ENCODE measurements at places on chromosomes 1 and 21.

GRCh38 chr1:87495870-87496269 is 167.2 kb downstream of the LMO4 start:
- no peak for DNase-seq

- peak; percentile 24 for DNase-seq
Observed at GRCh38 chr1:93448983-93449804, 1.3 kb downstream of the FNBP1L start.

- no peak for DNase-seq
Observed at GRCh38 chr1:155307247-155307740, 1.4 kb upstream of the FDPS start.

- no peak for DNase-seq
Observed at GRCh38 chr1:208256091-208256490, 11.9 kb upstream of the PLXNA2 start.

DNA sequence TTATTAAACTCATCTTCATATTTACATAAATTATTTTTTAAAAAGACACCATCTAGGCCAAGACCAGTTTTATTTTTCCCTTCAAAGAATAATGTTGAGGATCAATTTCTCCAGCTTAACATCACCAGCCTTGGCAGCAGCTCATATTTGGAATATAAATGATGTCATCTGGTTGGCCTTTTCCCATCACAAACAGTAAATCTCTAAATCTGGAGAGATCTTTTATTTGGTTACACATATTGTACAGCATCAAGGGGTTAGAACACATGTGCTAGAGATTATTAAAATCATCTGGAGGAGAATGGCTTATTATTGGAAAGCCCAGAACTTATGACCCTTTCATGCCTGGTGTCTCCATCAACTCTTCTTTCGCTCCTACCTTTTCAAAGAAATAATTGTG is 508.8 kb downstream of the PLPP3 start:
- peak; percentile 73 for DNase-seq

GRCh38 chr1:235567812-235568503 is 63.7 kb upstream of the B3GALNT2 start:
- DNase-seq, result no peak

DNA sequence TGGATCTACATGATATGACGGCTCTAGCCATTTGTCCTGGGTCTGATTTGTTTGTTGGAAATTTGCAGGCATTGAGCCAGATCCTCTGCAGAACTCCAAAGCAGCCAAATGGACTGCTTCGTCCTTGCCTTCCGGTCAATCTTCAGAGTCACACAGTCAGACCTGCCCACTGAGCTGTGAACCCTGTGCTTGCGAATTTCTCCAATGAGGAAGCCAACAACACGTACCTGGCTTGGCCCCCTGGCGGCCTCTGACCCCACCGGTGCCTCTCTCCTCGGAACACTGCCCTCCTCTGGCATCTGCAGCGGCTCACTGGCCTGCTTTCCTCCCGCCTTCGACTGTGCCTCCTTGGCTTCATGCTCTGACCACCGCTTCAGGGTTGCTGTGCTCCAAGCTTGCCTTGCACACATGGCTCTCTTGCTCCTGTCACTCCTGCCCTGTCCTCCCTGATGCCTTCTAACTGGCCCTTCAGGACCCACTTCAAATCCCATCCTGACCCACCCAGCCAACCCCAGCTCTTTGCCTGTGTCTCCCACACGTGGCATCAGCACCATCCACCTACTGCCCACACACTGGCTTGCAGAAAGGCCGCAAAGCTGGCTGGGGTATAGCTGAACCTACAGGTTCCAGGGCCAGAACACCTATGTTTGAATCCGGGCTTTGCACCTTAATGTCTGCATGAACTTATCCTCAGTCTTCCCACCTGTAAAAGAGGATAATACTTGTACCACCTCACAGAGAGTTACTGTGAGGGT is 128.2 kb downstream of the KCNN3 start:
- no peak for DNase-seq

- peak; percentile 32 for DNase-seq
Observed at GRCh38 chr1:154972517-154973343, 1.8 kb upstream of the CKS1B start.

DNA sequence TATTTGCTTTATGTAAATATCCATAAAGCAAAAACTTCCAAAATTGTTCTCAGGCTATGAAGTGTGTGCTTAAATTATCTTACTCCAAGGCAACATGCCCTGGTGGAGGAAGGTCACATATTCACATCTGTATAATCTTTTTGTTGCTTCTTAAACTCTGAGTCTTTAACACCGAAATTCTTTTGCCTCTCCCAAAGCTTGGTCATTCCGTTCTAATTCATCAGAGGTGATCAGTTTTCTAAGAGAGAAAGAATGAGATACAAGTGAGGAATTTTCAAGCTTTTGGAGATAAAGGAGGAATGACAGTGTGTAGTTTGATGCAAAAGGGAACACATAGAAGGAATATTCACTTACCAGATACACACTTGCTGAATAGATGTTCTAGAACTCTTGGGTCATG is 561.7 kb downstream of the LTN1 start:
- no peak for DNase-seq

DNA sequence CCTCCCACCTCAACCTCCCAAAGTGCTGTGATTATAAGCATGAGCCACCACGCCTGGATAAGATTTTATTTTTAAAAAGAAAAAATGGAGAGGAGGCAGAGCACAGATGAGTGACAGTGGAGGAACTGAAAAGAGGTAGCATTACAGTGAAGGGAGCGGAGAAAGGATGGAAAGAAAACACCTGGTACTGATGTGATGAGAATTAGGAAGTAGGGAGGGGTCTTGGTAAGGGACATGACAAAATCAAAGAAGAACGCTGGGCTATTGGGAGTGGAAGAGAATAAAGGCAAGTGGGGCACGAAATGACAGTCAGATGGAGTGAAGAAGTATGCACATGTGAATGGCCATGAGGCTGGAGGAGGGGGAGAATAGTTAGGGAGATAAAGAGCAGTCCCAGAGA is 2.3 kb downstream of the FCRLA start:
- no peak for DNase-seq

GRCh38 chr1:33502726-33503125 is 30.3 kb downstream of the ZSCAN20 start:
- DNase-seq, result no peak

- no peak for DNase-seq
Observed at GRCh38 chr1:183039985-183040447, 16.8 kb downstream of the LAMC1 start.

- DNase-seq, result no peak
Observed at GRCh38 chr1:5993556-5994491, 1.6 kb upstream of the NPHP4 start.

DNA sequence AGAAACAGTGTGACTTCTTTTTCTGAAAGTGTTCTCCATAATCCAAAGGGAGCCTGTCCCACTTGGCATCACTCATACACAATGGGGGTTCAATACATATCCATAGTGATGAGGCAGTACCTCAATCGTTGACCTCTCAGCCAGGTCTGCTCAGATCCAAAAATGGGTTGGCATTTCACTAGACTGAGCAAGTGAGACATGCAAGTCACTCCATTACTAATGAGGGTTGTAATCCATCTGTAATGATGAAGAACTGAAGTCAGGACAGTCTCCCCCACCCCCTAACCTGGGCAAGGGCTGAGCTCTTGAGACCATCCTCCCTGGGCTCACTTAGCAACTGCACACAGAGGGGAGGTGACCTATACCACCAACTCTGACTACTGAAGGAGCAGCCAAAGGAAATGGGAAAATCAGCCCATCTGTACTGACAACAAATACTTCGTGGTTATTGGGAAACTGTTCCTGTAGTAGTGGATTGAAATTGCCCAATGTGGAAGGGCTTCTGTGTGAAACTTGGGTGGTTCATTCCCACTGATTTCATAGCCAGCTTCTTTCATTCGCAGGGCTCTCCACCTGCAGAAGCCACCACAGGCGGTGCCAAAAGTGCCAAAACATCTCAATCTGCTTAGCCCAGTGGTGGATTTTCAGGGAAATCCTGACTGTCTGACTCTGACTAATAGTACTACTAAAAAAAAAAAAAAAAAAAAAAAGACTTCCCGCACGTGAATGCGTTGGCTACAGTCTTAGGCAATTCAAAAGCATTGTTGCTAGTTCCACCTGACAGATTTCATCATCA is 5.0 kb downstream of the NGF start:
- DNase-seq, result no peak

GRCh38 chr1:165235777-165236291 is 120.7 kb downstream of the LMX1A start:
- DNase-seq, result no peak

GRCh38 chr1:28775121-28775942 is 36.6 kb upstream of the OPRD1 start:
- DNase-seq, result peak; percentile 77

DNA sequence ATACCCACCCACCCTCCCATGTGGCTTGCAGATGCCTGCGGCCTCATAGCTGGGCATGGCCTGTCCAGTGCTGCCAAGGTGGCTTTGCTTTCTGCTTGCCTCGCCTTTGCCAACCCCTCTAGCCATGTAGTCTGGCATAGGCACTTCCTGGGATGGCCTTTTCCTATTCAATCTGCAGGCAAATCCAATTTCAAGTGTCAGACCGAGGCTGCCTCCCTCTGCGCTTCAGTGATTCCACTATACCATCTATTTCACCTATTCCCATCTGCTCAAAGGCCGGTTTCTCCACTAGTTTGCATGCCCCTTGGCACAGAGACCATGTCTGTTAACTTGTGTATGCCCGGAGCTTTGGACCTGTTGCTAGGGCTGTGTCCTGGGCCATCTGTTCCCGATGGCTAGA is 3.8 kb upstream of the ZBTB21 start:
- DNase-seq, result no peak

- DNase-seq, result no peak
Observed at GRCh38 chr1:227374846-227375245, 56.6 kb upstream of the CDC42BPA start.

DNA sequence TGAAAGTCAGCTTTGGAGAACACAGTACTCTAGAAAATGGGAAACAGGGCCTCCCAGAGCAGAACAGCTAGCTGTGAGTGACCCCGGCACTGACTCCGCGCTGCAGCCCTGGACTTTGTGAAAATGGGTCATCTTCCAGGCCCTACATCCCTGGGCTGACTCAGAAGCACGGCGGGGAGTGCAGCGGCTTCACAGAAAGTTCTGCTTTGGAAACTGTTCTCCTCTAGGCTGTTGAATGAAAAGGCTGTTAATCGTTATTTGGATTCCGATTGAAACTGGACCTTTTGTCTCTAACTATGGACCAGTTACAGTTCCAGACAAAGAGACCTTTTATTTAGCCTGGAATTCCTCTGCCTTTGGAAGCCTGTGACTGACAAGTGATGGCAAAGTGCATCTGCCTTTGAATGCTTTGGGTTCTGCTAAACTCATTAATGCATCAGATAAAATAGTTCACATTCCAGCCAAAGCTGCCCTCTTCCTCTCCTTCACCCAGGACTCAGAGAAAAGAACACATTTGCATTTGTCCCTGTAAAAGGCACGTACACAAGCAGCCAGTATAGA is 144.9 kb upstream of the HOOK1 start:
- no peak for DNase-seq

DNA sequence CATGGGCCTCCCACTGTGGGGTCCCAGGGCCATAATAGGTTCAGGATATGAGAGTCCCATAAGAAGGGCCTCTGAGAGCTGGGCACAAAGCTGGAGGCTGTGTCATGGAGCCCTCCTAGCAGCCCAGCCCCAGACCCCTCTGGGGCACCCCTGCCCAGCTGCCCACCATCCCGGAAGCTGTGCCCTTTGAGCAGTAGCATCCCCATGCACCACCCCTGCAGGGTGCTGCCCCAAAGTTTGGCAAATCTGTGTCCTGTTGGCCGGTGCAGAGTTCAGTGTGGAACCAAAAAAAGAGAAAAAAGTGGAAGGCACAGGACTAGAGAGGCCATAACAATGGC is 17.6 kb downstream of the TNNT2 start:
- no peak for DNase-seq

DNA sequence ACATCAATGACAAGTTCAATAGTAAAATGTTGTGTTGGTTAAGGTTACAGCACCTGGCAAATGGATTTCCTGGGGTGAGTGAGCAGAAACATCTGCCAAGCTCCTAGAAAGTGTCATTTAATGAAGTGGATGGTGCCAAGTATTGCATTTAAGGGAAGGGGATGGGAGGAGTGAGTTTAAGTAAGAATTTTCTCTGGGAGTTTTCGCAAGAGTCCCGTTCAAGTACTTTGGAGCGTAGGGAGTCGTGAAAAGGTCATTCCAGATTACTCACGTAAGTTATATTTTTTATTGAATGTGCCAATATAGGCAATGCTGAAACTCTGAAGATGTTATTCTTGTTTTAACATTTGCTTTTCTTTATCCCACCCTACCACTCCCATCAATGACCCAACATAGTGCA is 117.4 kb upstream of the RAB3GAP2 start:
- DNase-seq, result no peak

GRCh38 chr21:24423546-24423945 is 1183.7 kb downstream of the MRPL39 start:
- no peak for DNase-seq

GRCh38 chr1:225447650-225448089 is 19.8 kb upstream of the LBR start:
- DNase-seq, result peak; percentile 58

DNA sequence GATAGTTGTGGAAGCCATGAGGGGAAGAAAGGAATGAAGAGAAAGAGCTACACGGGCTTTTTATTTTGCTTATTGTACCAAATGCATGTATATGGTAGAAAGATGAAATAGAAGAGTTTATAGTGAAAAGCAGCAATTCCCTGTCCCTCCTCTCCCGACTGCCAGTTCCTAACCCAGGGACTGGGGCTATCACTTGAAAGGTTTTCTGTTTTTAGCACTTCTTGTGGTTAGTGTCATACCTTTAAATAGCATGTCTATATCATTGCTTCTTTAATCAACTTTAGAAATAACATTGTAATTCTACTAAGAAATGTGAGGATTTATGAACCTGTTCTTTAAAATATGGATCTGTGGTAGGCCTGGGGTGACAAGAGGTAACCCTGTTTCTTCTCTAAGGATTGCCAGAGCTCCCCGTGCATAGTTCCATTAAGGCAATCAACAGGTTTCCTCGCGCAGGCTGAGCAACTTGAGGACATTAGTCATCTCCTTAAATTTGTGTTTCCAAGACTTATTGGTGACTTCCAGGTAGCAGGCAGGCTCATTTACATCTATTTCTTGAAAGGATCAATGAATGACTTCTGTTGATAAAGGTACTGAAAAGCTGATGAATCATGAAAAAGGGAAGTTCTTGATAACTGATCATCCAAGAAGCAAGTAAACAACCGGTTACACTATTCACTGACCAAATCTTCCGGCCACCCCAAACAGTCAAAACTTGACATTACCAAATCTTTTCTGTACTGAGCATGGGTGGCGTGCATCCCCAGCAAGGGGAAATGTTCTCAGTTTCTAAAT is 37.8 kb upstream of the S1PR1 start:
- no peak for DNase-seq

GRCh38 chr1:21821385-21822019 is 9.4 kb downstream of the LDLRAD2 start:
- no peak for DNase-seq

All from muscle of arm (tissue), 14 donors.